ENCODE measurements at places on chromosomes 6 and 20. TPM values are rescaled to one million over a fixed set of nuclear protein-coding genes. Genes with fewer than 3 reads are reported as not detected.
A peak's percentile ranks its signal among the peaks of the same experiment; 100 is the strongest.

DNA sequence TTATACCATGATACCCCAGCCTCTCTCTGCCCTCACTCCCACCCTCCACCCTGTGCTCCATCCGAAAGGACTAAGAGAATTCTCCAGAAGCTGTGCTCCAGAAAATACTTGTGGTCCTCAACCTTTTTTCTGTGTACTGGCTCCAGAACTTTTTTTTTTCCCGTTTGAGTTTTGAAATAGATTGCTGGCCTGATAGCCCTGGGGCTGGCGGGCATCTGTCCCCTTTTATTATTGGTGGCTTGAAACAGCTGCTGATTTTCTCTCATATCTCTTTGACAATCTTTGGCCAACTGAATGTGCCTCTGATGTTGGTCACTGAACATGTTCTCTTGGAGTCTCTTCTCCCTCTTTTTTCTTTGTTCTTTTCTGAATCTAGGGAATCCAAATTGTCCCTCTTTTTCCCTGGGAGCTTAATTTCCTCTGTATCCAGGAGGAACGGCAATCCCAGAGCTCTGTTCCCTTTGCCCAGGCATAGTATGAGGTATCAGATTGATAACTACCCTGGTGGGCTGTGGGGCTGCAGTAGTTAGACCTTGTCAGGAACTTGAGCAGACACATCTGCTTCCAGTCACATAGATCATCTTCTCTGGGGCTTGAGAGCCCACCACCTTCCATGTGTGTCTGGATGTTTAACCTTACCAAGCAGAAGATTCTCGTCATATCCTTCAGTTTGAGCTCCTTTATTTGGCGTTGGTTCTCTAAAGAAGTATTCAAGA is 1.6 kb downstream of the PPARD start:
- DNase-seq, result no peak

DNA sequence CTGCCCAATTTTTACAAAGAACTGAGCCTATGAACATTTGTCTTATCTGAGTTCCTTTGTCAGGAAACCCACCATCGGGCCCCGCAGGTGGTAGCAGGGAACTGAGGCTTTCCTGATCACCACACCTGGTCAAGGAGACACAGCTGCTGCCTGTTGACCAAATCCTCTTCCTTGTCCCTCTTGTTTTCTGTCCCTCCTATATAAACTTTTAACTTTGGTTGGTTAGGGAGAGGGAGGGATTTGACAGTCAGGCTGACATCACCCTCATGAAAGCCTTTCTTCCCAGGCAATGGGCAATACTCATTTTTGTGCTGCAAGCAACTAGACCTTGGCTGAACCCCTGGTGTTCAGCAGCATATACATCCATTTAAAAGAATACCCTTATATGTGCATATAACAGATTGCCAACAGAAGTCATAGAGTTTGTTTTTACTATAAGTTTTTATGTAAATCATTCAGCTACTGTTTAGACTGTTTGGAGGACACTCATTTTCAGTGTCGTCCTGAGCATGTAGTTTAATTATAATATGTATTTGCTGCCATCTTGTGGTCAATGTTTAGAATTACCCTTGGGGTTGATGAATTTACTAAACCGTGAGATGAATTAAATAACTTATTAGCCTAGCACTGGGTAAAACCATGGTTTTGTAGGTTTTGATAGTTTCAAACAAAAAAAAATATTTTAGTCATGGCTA is 17.0 kb downstream of the CRISP1 start:
- no peak for DNase-seq

DNA sequence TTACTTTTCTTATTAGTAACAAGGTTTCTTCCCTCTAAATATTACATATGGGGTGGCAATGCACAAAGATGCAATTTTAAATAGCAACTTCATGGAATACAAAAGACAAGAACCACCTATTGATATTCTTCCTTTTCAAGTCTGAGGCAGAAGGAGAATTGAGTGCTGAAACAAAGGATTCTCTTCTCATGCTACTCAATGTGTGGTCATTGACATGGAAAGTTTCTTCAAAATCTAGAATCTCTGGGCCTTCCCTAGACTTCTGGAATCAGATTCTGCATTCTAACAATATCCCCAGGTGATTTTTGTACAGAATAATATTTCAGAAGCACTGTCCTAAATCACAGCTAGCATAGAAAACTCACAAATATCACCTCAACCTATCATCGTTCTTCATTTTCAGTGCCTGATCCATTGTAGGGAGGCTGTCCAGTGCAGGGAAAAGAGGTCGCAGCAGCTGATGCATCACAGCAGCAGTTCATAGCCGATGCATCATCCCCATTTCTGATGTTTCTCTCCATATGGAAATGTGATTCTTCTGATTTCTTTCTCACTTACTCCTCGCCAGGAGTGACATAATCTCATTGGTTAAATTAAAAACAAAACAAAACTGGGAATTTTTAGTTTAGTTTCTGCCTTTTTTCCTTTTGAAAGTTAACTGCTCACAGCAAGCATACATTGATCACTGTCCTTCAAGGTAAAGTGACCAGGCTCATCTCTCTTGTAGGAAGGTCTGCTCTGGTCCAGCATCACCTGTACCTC is 139.5 kb upstream of the FAM83B start:
- DNase-seq, result no peak

- DNase-seq, result peak; percentile 76
These were observed 60.4 kb upstream of the KLHL31 start for GRCh38 chr6:53725791-53726575.

- DNase-seq, result no peak
These were observed 4.6 kb upstream of the RGS17 start for GRCh38 chr6:153135681-153136080.

DNA sequence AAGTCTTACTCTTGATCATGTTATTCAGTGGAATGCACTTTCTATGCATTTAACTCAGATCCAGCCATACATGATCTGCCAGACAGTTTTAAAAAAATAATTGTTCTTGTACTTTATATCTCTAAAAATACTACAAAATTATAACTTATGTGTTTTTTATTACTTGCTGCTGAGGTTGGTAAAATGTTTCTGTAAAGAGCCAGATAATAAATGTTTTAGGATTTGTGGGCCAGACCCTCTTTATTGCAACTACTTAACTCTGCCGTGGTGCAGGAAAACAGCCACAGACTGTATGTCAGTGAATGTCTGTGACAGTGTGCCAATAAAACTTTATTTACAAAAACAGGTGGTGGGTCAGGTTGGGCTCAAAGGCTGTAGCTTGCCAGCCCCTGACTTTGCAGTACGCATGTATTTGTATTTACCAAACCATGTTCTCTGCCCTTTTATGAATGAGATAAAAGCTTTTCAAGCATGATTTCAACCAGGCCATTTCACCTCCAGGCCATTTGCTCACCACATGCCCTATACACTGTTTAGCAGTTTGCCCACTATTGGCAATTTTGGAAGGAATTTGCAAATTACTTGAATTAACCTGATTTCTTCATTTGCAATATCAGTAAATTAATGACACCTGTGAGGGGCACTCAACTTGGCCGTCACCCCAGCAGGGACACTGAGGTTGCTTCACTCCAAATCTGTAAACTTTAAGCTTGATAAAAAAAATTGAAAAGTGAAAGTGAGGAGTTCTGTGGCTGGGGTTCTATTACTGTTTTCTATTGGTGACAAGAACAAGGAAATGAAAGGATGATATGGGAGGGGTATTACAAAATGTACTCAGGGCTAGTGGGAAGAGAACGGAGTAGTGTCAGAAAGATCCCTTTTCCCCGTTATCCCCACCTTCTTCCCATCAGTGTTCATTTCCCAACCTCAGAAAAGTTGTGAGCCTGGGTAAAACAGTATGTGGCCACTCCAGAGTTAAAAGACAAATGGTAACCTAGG is 133.4 kb downstream of the CEBPB start:
- no peak for DNase-seq

- no peak for DNase-seq
These were observed 21.5 kb upstream of the AAR2 start for GRCh38 chr20:36214684-36215256.

Gene SLC22A7
- total RNA-seq, result not detected

Gene SSR1
- total RNA-seq, result 116 TPM
